Forelimb muscle (tissue), 1 donor: ENCODE measurements at places on chromosomes 7 and 10. TPM values are rescaled to one million over a fixed set of nuclear protein-coding genes. Genes with fewer than 3 reads are reported as not detected.

Gene RBP3
- 0.09 TPM for polyA plus RNA-seq

Gene TRPV5
- 0.15 TPM for polyA plus RNA-seq

Gene SEMA3E
- polyA plus RNA-seq: 1.6 TPM

Gene AP1S1
- 17.7 TPM for polyA plus RNA-seq

Gene TRIM74
- 1.5 TPM for polyA plus RNA-seq

Gene GPR85
- 1.8 TPM for polyA plus RNA-seq

Gene ZNF32
- 46.8 TPM for polyA plus RNA-seq

Gene PNLIPRP3
- polyA plus RNA-seq: not detected

Gene CYCS
- 147 TPM for polyA plus RNA-seq

Gene PRLHR
- polyA plus RNA-seq: not detected

Gene OR6B1
- not detected for polyA plus RNA-seq

Gene GRM8
- polyA plus RNA-seq: 0.11 TPM

Gene PAX4
- polyA plus RNA-seq: not detected

Gene FAM237B
- 0.06 TPM for polyA plus RNA-seq
